ENCODE measurements at places on chromosomes 6 and 20. TPM values are rescaled to one million over a fixed set of nuclear protein-coding genes. Genes with fewer than 3 reads are reported as not detected.

DNA sequence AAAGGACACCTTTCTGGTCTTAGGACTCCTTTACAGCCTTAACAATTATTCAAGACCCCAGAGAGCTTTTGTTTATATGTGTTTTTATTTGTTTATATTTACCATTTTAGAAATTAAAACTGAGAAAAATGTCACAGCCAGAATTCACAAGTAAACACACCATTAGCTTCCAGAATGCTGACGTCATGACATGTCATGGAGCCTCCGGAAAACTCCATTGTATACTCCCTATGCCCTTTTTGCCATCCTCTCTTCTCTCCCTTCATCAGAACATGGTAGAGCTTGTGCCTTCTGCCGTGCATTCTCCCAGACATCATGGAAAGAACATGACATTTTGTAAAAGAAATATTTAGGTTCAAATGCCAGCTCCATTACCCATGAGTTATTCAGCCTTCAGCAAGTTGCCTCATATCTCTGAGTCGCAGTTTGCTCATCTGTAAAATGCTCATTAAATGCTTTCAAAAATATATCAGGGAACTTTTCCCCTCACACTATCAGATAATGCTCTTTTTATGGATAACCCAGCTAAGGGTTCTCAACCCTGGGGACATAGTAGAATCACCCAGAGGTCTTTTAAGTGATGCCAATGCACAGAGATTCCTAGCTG, 27.8 kb downstream of the TNFAIP3 start:
- H3K27ac ChIP-seq: no peak overlapping the region
- H3K36me3 ChIP-seq: no peaks in the 10 kb centered on the region
- no peaks in the 10 kb centered on the region for H3K27me3 ChIP-seq
- no peaks in the 10 kb centered on the region for H3K4me1 ChIP-seq

DNA sequence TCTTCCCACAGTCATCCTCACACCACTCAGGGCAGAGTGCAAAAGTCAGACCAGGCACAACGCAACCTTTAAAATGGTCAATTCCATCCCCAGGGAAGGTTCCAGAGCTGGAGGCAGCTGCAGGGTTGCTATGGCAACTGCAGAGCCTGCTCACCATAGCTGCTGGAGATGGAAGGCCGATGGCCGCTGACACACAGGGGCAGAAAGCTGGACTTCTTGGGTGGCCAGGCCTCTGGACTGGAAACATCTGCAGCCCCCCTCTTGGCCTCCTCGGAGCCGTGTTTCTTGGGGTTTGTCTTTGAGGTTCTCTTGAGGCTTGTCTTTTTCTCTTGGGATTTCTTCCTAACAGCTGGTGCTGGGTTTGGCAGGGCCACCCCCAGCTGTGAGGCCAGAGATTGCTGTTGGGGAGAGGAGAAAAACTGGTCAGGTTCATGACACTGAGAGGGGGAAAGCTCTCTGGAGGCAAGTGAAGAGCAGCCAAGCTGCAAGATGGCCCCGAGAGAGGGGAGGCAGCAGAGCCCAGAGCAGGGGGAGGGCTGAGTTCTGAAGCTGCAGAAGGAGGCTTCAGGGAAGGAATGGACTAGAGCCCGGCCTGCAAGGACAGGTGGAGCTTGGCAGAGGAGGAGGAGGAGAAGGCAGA, 10.2 kb downstream of the BNIP5 start:
- no peaks in the 10 kb centered on the region for H3K27me3 ChIP-seq
- H3K4me3 ChIP-seq: no peak overlapping the region
- no peaks in the 10 kb centered on the region for H3K4me1 ChIP-seq
- no peak overlapping the region for H3K27ac ChIP-seq

- DNase-seq: no peak
- H3K4me1 ChIP-seq: no peaks in the 10 kb centered on the region
- H3K27ac ChIP-seq: no peak overlapping the region
- no peaks in the 10 kb centered on the region for H3K27me3 ChIP-seq
- peak overlapping the region; percentile 55 for H3K4me3 ChIP-seq
- no peaks in the 10 kb centered on the region for H3K36me3 ChIP-seq
Measured at GRCh38 chr20:49482173-49482572, 295 bp downstream of the KCNB1 start.

DNA sequence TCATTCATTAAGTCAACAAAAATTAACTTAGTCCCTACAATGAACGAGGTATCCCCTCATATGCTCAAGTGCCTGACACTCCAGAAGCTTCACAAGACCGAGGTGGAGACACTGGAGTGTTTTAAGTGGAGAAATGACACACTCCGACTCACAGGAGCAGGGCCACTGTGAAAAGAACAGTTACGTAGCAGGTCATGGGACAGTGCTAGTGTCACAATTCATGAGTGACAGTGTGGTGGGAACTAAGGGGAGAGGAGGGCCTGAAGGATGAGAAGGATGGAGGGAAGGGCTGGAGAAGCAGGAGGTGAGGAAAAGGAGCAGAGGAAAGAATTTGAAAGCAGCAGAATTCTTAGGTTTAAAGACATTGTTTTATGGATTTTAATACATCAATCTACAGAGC, 1.3 kb upstream of the HLA-A start:
- H3K4me1 ChIP-seq: no peaks in the 10 kb centered on the region
- peak overlapping the region; percentile 93 for H3K27ac ChIP-seq
- peaks cover 5% of the 10 kb centered on the region for H3K36me3 ChIP-seq

- no peak overlapping the region for H3K4me3 ChIP-seq
- H3K27me3 ChIP-seq: no peaks in the 10 kb centered on the region
- no peaks in the 10 kb centered on the region for H3K36me3 ChIP-seq
- no peak overlapping the region for H3K27ac ChIP-seq
- no peak for DNase-seq
Measured at GRCh38 chr6:15376900-15377487, 131.1 kb downstream of the JARID2 start.

DNA sequence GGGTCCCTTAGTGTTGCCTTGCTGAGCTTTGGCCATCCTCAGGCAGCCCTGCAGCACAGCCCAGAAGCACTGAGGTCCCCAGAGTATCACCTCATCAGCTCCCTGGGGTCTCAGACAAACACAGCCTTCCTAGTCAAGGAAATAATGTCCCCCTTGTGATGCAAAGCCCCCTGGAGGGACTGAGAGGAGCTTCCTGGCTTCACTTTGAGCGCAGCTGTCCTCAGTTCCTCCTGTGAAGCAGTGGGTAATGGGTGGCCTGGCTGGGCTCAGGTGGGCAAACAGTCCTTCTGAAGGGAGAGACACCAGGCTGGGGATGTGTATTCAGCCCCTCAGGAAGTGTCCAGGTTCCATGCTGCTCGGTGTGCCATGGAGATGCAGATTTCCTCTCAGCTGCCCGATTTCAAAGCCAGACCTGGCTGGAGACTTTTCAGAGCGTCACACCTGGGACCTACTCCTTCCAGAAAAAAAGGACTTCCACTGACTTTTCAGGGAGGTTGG, 79.2 kb upstream of the FOXA2 start:
- DNase-seq: no peak
- no peaks in the 10 kb centered on the region for H3K4me1 ChIP-seq

GRCh38 chr6:45991189-45991588, 24.5 kb downstream of the CLIC5 start:
- no peaks in the 10 kb centered on the region for H3K27me3 ChIP-seq
- DNase-seq: no peak
- no peak overlapping the region for H3K27ac ChIP-seq
- H3K4me1 ChIP-seq: peaks cover 5% of the 10 kb centered on the region
- no peak overlapping the region for H3K4me3 ChIP-seq

DNA sequence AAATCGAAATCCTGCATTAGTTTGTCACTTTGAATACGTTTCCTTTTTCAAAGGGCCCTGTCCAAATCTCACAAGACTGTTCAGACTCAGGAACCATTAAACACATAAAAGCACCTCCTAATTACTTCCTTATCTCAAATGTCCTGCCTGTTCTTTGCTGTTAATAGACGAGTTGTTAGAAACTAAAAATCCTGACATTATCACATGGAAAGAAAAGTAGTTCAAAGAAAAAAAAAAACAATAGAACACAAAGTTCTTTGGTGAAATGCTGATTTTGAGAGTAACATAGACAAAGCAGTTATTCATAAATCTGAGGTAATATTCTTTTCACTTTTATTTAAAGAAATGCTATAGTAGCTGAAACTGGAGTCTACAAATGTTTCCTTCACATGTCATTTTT, 12.1 kb upstream of the TAB2 start:
- H3K27ac ChIP-seq: peak overlapping the region; percentile 41
- no peaks in the 10 kb centered on the region for H3K36me3 ChIP-seq
- no peak overlapping the region for H3K4me3 ChIP-seq
- no peaks in the 10 kb centered on the region for H3K27me3 ChIP-seq
- no peak for DNase-seq
- no peaks in the 10 kb centered on the region for H3K4me1 ChIP-seq

DNA sequence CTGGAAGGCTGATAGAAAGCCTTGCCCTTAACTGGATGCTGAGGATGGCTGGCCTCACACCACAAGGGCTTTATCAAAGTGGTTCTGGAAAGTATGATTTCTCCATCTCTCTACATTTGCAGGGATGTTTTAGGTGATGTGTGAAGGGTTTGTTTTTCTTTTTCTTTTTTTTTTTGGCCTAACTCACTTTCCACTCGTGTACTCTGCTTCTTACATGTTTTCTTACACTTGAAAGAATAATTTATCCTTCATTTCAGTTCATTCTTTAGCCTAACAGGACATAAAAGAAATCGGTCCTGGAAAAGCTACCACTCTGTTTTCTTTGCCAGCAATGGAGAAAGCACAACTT, 41.2 kb downstream of the ISM1 start:
- H3K27me3 ChIP-seq: no peaks in the 10 kb centered on the region
- no peak overlapping the region for H3K4me3 ChIP-seq
- DNase-seq: no peak
- no peaks in the 10 kb centered on the region for H3K4me1 ChIP-seq

- H3K27me3 ChIP-seq: peaks cover 5% of the 10 kb centered on the region
- no peak overlapping the region for H3K27ac ChIP-seq
- H3K4me1 ChIP-seq: peaks cover 13% of the 10 kb centered on the region
- no peaks in the 10 kb centered on the region for H3K36me3 ChIP-seq
- DNase-seq: no peak
Measured at GRCh38 chr20:1801225-1801928, 93.8 kb upstream of the SIRPA start.

GRCh38 chr20:63652192-63652980, 838 bp downstream of the STMN3 start:
- peaks cover 20% of the 10 kb centered on the region for H3K4me1 ChIP-seq
- H3K27me3 ChIP-seq: no peaks in the 10 kb centered on the region
- H3K4me3 ChIP-seq: peak overlapping the region; percentile 56

DNA sequence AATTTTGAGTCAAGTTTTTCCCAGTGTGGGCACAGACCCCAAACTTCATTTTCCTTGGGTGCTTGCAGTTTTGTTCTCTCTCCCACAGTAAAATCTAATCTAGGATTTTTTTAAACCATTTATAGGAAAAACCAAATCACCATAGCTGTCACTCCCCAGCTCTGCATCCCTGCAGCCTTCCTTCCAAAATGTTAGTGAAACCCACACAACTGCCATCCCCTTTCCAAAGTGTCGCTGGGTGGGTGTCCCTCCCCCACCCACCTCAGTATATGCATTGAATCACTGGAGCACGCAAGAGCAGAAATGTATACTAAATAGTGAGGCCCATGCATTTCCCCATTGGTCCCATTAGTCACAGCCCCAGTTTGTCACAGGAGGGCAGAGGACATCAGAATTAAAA, 138.3 kb downstream of the MTFR2 start:
- no peaks in the 10 kb centered on the region for H3K27me3 ChIP-seq
- H3K4me3 ChIP-seq: no peak overlapping the region
- H3K27ac ChIP-seq: no peak overlapping the region
- no peaks in the 10 kb centered on the region for H3K36me3 ChIP-seq
- no peaks in the 10 kb centered on the region for H3K4me1 ChIP-seq

GRCh38 chr6:36104836-36105235, 25.5 kb upstream of the MAPK13 start:
- no peak overlapping the region for H3K27ac ChIP-seq
- H3K4me3 ChIP-seq: no peak overlapping the region
- no peaks in the 10 kb centered on the region for H3K27me3 ChIP-seq
- no peaks in the 10 kb centered on the region for H3K36me3 ChIP-seq
- DNase-seq: no peak

GRCh38 chr6:139744891-139745290, 370.4 kb upstream of the CITED2 start:
- DNase-seq: no peak
- no peaks in the 10 kb centered on the region for H3K36me3 ChIP-seq
- H3K27ac ChIP-seq: no peak overlapping the region
- peaks cover 6% of the 10 kb centered on the region for H3K4me1 ChIP-seq
- no peaks in the 10 kb centered on the region for H3K27me3 ChIP-seq

DNA sequence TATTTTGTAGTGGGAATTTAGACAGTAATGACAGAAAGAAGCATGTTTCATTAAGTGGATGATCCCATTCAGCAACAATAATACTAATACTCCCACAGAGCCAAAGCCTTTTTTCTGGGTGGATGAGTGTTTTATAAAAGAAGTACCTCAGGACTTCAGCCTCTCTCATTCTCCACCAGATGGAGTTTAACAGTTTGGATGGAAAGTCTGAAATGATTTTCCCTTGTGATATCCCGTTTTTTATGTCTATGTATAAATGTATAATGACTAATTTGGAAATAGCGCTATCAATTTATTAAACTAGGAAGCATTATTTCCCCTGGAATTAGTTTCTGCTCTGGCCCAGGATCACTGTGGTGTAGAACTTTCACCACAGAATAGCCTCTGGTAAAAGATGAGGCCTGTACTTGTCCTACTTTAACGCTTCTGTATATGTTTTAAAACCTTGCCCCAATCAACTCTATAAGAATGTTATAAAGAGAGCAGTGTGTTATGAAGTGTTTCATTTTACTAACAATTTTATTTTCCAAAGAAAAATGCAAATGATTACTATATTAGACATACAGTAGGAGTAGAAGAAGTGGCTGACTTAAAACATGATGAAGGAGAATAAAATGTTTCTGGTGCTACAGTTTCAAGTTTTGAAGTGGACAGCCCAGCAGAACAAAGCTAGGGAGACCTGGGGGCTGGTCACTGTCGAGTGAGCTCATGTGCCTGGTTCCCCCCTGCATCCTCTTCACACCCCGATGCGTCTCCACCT, 135.6 kb downstream of the HIVEP1 start:
- H3K27me3 ChIP-seq: no peaks in the 10 kb centered on the region
- H3K4me3 ChIP-seq: no peak overlapping the region
- no peaks in the 10 kb centered on the region for H3K36me3 ChIP-seq
- H3K4me1 ChIP-seq: no peaks in the 10 kb centered on the region
- DNase-seq: no peak

DNA sequence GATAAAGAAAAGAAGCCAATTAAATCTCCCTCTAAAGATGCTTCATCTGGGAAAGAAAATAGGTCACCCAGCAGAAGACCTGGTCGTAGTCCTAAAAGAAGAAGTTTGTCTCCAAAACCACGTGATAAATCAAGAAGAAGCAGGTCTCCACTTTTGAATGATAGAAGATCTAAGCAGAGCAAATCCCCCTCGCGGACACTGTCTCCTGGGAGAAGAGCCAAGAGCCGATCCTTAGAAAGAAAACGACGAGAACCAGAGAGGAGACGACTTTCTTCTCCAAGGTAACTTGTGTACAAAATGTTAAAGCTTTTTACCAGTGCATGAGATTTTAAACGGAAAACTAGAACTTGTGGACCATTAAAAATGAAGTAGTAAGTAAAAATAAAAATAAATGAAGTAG, 46.5 kb downstream of the FAM217A start:
- H3K27ac ChIP-seq: no peak overlapping the region
- peaks cover 60% of the 10 kb centered on the region for H3K4me1 ChIP-seq
- H3K27me3 ChIP-seq: no peaks in the 10 kb centered on the region
- H3K4me3 ChIP-seq: no peak overlapping the region
- H3K36me3 ChIP-seq: no peaks in the 10 kb centered on the region

- no peaks in the 10 kb centered on the region for H3K36me3 ChIP-seq
- no peak for DNase-seq
- H3K4me1 ChIP-seq: no peaks in the 10 kb centered on the region
Measured at GRCh38 chr6:170497841-170498301, 55.2 kb downstream of the PSMB1 start.

The BACH2 gene
- 6.1 TPM for total RNA-seq

The GTSF1L gene
- not detected for total RNA-seq

The ZC2HC1B gene
- not detected for total RNA-seq

The GNAS-AS1 gene
- total RNA-seq: 0.59 TPM

The SLC25A27 gene
- 47.4 TPM for total RNA-seq

The ASIP gene
- total RNA-seq: not detected
